ENCODE measurements at places on chromosomes 2 and 18.

DNA sequence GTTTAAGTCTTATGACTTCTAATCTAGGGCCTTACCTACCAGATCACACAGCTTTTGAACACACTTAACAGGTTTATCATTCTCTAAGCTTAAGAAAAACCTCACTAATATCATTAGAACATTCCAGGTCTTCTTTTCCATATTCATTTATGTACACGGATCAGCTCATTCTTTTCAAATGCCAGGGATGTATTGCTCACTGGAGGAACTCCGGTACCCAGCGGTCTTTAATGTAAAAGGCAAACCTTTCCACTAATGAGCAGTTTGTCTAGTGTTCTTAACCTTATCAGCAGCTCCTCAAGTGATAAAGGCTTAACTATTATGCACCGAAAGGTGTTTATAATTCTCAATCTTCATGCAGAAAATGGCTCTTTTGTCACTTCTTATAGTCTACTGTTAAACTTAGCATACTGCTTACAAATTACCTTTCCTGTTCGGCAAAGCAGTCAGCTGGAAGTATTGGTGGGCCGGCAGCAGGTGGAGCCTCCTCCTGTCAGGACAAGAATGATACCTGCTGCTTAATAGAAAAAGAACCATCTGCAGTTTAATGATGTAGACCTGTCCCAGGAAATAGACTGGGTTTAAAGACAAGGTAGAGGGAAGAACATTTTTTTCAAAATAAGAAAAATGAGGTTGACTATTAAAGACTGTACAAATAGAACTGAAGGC is 142.7 kb downstream of the FIGN start:
- DNase-seq, result no peak

DNA sequence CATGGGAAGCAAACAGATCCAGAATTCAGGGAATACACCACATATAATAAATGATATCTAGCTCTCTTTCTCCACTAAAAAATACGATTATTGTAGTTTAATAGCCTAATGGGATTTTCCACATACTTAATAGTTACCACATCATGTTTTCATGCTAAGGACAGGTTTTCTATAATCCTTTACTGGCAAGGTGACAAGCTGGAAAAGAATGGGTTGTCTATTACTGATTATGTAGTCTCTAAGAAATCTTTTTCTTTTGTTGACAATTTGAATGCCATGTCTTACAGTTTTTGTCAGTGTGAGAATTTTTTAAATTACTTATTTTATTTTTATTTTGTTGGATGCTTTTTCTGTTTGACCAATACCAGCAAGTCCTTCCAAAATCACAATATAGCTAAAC is 177.8 kb downstream of the GALNT13 start:
- DNase-seq, result no peak

DNA sequence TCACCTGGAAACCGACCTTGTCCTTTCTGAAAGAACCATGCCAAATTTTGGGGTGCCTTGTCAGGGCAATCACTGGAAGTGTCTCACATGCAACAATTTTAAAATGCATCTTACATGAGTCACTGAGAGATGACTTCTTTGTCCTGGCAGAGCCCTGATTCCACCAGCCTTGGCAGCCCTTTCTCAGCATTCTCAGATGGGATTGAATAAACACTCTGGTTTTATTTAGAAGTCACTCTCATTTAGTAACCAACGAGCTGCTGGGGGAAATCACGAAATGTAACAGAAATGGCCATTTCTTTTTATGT is 3.8 kb upstream of the ATP8B1 start:
- no peak for DNase-seq

DNA sequence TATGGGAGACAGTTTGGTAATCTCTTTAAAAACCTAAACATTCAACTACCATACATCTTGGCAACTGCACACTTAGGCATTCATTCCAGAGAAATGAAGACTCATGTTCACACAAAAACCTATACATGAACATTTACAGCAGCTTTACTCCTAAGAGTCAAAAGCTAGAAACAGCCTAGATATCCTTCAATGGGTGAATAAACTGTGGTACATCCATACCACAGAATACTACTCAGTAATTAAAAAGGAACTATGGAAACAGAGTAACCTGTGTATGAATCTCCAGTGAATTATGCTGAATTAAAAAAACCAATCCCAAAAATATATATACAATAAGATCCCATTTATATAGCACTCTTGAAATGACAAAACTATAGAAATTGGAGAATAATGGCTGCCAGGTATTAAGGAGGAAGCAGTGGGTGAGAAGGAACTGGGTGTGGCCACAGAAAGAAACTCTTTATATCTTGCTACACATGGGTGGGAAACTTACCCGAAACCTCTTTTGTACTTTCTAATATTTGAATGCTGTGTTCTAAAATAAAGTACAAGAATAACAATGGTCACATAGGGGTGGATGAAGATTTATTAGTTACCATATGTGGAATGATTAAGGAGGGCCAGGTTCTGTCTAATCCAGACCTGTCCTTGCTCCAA is 13.7 kb downstream of the SESTD1 start:
- DNase-seq, result no peak

DNA sequence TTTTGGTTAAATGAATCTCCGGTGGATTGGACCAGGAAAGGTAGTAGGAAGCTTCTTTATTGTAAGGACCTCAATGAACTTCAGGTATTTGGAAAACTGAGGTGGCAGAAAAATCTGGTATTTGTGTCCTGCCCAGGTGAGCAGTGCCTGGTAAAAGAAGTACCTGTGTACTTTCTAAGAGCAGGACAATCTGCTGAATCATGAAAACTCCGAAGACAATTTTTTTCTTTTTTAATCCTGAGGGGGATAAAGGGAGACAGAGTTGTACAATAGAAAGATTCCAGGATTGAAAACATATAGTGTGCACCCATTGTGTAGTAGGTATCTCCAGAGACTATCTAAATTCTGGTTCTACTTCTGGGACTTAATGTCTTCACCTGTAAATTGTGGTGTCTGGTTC is 191.8 kb upstream of the SPOPL start:
- no peak for DNase-seq

- DNase-seq, result no peak
Observed at GRCh38 chr2:124959581-124959980, 934.5 kb downstream of the CNTNAP5 start.

GRCh38 chr2:13067508-13067907 is 350.8 kb downstream of the TRIB2 start:
- DNase-seq, result no peak

DNA sequence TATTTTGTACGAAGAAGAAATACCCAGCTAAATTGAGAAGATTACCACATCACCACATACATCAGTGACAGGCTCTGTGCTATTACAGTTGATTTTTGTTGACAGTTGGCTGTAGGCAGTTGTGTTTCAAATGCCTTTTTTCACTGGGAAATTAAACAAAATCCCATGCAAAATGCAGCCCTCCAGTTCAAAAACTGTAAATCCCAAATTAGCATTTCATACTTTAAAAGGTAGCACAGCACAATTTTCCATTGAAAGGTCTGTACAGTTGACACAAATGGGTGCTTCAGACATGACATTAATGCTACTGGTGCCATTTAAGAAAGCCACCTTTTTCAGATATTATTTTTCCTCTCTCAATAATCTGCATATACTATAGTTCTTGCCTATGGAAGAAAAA is 807.2 kb downstream of the BCL11A start:
- DNase-seq, result no peak

DNA sequence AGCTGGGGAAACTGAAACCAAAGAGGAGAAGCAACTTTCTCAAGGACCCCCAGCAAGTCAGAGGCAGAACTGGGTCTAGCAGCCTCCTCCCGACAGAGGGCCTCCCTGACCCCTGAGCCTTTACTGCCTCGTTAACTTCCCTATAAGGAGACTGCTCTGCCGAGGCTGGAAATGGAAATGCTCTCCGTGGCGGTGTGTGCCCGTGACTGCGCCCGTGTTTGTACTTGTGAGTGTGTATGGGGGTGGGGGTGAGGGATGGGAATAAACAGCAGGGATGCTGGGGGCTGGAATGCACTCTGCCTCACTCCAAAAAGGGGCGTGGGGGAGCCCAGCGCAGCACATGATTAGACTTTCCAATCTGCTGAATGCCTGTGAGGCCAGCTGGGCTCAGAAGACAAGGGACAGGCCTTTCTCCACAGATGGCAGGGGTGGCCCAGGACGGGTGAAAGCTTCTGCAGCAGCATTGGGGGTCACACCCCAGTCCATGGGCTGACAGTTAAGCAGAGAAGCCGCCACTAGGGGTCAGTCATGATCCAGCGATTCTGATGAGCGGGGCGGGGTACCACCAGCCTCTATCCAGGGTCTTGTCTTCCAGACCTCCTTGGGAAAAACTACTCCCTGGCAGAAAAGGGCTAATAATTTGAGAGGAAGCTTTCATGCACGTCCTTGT is 26.8 kb downstream of the MPHOSPH10 start:
- DNase-seq, result peak; percentile 39

GRCh38 chr2:238975408-238975807 is 127.5 kb downstream of the TWIST2 start:
- DNase-seq, result no peak

DNA sequence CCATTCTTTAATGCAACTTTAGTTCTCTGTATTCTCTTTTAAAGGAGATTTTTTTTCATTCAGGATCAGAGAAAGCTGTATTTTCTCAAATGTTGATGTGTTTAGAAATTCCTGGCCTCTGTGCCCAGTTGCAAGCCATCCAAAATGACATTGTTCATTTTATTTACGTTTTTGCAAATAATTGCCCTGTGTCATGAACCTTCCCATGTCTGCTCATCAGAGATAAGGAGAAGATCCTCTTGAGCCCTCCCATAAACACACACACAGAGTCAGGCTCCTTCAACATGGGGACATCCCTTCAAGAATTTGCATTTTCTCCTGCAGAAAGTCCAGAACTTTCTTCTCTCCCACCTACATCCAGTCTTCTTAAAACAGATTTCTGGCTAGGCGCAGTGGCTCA is 258.8 kb downstream of the GBX2 start:
- DNase-seq, result no peak

- DNase-seq, result no peak
Observed at GRCh38 chr2:230053753-230054478, 14.8 kb downstream of the SLC16A14 start.

- no peak for DNase-seq
Observed at GRCh38 chr2:109218792-109219126, 89.8 kb downstream of the SH3RF3 start.

- DNase-seq, result no peak
Observed at GRCh38 chr2:55957142-55957541, 33.6 kb upstream of the EFEMP1 start.

GRCh38 chr18:50638016-50638883 is 78.4 kb downstream of the MAPK4 start:
- DNase-seq, result no peak

DNA sequence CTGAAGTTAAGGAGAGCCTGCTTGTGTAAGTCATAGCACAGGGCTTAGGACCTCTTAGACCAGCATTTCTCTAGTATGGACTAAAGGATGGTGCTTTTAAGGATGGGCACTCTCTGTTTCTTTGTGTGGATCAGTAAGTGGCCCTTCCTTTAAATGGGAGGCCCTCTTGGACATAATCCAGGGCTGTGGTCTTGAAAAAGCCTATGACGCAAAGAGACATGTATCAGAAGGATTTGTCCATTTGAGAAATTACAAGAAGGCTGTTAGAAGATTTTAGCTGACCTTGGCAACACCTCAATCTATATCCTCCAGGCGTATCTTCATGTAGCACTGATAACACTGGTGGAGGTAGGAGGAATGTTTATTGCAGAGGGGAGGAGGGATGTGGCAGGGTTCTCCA is 79.2 kb downstream of the PRPF40A start:
- no peak for DNase-seq

DNA sequence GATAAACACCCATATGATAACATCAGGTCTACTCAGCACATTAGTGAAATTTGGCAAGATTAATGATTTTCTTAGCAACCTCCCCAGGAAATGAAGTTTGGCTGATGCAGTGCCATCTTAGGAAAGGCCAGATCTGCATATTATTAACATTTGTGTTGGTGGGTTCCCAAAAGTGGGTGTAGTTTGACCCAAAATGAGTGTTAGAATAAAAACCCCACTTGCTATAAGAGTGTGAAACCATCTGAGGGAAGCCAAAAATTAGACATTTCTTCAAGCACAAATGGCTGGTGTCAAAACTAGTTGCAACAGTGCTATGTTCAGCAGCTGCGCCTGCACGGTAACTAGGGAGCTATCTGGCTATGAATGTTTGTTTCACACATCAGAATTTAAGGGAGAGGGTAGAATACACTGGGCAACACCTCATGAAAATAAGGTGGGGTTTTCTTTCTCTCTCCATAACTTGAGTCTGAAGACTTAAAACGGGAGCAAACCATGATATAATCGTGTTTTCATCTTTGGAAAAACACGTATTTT is 15.9 kb upstream of the CSRNP3 start:
- no peak for DNase-seq

- no peak for DNase-seq
Observed at GRCh38 chr18:55811925-55812324, 223.9 kb upstream of the TCF4 start.

GRCh38 chr2:52269696-52270485 is 1238.0 kb upstream of the NRXN1 start:
- no peak for DNase-seq

DNA sequence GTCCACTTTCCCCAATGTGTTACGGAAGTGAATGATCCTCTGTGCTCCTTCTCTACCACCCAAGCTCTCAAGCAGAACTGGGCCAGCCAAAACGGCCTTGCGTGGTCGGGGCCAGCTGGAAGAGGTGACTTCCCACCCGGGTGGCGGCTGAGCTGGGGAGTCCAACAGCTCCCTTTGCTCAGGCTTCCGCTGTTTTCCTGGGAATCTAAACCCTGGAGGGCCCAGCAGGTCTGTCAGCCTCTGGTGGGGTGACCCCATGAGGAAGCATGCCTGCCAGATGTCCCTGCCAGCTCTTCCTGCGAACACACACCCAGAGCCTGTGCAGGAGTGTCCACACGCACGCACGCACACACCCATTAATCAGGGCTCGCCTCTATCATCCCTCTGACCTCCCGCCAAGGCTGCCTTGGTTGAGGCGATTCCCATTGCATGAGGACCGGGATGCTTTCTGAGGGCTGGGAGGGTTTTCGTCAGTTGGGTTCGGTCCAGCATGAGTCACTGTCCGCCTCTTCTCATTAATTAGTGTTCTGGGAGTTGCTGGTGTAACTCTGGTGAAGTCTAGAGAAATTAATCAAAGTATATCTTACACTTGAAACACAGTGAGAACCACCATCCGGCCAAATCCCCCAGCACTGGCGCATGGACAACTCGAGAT is 90.6 kb downstream of the TWIST2 start:
- no peak for DNase-seq
